ENCODE measurements at places on chromosomes 7 and 10.

GRCh38 chr10:35126530-35127288 lies at the start of gene CREM:
Gene CREM, plus strand, starts transcription at chr10:35126846. Its CDS starts 10,990 bp downstream, at chr10:35137836.
- DNase-seq, result peak; percentile 99

- no peak for DNase-seq
Measured at GRCh38 chr10:59266321-59266720, 89.9 kb downstream of the PHYHIPL start.

DNA sequence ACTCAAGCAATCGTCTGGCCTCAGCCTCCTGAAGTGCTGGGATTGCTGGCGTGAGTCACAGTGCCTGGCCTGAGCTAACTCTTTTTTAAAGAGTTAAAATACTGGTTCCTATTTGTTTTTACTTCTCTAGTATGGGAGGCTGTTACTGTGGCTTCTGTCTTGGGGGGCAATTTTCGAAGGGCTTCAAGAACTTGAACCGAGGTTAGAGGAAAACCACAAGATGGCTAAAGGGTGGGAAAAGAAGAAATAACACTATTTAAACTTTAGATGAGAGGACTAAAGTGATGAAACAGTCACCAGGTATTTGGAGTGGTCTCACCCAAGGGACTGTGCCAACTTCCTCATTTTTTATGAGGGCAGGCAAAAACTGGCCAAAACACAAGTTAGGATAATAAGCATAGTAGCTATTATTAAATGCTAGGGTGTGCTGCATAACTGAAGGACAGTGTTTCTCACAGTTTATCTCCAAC lies 17.8 kb downstream of the MET start:
- DNase-seq, result no peak

DNA sequence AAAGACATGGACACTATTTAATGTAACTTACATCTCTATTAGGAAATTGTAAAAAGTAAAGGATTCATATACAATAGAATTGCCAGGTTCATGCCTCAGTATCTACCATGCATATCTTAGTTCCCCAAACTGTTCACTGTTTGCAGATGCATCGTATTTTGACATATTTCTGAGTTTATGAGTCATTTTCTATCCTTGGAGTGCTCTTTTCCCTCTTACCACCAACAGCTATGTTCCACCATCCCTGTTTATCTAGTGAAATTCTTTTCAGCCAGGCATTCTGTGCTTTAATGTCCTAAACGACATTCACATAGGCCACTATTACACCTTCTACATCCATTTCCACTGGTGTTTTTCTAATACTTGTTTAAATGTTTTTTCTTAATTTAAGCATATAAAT lies 139.4 kb upstream of the HPS1 start:
- no peak for DNase-seq

DNA sequence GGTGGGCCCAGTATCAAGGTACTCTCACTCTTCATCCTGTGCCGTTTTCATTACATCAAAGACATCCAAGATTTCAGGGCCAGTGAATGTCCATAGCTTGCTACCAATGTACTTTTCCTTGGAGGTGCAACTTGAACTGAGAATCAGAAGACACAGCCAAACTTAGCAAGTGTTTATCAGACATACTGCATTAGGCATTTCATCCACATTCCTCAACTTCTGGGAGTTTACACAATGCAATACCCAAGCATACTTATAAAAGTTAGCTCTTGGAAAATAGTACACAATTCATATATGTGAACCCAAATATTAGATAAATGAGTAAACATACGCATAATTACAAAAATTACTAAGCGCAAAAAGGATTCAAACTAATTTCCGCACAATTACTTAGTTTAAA lies 216.3 kb upstream of the RHOBTB1 start:
- no peak for DNase-seq

- DNase-seq, result no peak
Measured at GRCh38 chr10:132457328-132458070, 60.5 kb downstream of the PWWP2B start.

- DNase-seq, result no peak
Measured at GRCh38 chr7:5452937-5453540, 29.4 kb upstream of the TNRC18 start.

DNA sequence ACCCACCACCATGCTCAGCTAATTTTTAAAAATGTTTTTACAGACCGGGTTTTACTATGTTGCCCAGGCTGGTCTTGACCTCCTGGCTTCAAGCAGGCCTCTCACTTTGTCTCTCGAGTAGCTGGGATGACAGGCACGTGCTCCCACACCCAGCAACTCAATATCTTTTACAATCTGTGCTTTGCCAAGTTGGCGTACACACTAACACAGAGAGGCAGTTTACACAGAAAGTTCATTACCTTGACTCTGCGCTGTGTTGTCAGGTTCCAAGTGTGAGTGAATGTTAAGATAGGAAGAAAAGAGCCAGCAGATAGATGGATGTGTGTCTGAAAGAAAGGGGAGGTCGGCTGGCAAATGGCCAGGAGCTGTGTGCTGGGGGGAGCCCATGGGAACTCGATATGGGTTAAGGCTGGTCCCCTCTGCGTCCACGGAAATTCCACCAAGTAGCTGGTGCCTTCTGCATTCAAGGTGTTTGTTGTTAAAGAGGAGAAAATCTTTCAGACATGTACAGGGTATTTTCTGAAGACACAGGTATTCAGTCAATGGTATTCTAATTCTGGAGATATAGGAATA lies 299.8 kb downstream of the CAMK1D start:
- DNase-seq, result no peak

- DNase-seq, result no peak
Measured at GRCh38 chr10:49837051-49837478, 74.9 kb upstream of the OGDHL start.

DNA sequence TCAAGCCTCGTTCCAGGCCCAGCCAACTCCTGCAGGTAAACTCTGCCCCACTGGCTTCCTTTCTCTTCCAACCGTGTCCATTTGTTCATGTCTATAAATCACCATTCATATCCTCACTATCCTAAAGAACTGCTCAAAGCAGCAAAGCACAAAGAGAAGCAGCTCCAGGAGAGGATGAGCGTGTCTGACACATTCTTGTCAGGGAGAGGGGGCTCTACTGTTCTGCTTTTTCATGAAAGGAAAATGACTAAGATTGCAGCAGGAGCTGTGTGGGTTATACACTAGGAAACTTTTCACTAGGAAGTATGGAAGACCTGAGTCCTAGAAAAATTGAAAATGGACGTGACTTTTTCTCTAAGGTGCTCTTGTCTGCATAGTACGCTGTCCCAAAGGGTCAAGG lies 16.7 kb downstream of the AGFG2 start:
- no peak for DNase-seq

DNA sequence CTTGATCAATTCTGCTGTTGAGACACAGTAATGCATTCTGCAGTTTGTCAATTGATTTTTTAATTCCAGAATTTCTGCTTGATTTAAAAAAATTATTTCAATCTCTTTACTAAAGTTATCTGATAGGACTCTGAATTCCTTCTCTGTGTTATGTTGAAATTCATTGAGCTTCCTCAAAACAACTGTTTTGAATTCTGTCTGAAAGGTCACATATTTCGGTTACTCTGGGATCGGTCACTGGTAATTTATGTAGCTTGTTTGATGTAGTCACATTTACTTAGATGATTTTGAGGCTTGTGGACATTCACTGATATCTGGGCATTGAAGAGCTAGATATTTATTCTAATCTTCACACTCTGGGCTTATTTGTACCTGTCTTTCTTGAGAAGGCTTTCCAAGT lies 67.2 kb upstream of the NME8 start:
- DNase-seq, result no peak

DNA sequence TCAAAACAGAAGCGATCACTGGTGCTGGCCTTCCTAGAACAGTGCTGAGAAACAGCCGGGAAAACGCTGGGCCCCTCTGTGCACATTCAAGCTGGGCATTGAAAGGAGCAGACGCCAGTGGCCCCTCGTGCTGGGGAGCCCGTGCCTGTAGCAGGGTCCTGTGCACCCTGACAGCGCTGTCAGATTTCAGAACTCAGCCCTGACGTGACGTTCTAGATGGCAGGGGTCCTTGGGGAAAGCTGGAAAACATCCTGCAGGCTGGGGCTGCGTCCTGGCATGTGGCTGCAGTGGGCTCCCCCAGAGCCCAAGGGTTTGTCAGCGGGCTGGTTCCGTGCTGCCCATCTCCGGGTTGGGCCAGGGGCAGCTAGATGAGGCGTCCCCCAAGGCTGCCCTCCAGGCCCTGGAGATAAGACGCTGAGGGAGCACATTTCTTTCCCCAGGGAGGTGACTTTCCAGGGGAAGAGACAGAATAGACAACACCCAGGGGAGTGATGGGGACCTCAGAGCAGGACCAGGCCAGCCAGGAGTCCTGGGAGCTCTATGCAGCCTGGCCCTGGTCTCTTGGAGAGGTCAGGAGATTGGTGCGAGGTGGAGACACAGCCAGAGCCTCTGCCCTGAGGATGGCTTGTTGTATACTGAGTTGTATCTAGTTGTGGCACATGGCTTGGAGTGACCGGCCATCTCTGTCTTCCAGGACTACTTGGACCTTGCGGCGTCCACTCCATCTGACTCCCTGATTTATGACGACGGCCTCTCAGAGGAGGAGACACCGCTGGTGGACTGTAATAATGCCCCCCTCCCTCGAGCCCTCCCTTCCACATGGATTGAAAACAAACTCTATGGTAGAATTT lies 12.1 kb upstream of the CSGALNACT2 start:
- no peak for DNase-seq

DNA sequence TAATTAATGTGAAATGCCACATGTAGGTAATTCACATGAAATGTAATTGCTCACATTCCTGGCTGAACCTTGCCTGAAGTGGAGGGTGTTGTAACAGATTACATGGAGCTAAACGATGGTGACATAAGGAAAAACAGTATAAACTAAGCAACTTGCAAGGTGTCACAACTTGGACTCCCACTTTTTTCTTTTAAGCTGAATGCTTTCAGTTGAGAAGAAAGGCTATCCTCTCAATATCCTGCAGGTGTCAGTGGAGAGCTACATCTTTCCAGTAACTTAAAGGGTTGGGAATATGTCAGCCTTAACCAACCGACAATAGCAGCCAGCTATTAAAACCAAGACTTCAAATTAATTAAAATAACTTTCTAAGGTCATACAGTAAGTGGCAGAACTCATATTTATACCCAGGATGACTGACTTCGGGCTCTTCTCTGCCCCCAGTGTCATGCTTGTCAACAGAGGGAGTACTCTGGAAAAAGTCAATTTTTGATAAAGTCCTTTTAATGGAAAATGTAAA lies 33.7 kb downstream of the NRBF2 start:
- DNase-seq, result no peak

DNA sequence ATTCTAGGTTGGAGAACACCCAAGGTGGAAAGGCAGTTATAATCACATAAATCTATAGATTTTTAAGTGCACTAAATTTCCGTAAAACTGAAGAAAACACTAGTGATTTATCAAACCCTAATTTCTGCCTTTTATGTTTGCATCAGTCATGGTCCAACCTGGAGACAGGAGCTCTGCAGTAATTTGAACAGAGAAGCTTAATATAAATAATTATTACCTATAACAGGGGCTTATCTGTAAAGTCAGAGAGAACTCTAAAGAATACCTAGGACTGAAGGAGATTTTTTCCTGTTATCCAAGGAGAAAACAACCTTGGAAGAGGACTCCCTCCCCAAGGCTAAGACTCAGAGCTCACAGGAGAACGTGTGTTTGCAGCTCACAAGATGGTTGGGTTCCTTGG lies 95.1 kb downstream of the MPP7 start:
- no peak for DNase-seq

GRCh38 chr7:157495594-157495993 lies 158.8 kb downstream of the DNAJB6 start:
- no peak for DNase-seq

- no peak for DNase-seq
Measured at GRCh38 chr7:127245607-127246006, 7.1 kb downstream of the GRM8 start.

DNA sequence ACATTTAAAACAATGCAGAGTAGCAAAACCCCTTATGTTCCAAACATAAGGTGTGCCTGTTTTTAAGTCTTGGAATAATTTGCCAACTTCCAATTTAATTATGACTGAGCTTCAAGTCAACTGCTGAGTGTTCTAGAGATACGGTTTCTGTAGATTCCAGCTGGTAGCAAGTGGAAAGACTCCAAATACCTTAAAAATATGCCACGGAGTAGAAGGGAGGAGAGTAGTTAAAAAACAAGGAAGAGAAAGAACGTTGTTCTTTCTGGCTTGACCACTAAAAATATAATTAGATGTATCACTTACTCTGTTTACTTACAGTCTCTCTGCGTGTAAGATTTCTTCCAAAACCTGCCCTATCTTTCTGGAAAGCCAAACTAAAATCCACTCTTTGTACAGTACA lies 24.5 kb upstream of the ABLIM1 start:
- DNase-seq, result no peak

DNA sequence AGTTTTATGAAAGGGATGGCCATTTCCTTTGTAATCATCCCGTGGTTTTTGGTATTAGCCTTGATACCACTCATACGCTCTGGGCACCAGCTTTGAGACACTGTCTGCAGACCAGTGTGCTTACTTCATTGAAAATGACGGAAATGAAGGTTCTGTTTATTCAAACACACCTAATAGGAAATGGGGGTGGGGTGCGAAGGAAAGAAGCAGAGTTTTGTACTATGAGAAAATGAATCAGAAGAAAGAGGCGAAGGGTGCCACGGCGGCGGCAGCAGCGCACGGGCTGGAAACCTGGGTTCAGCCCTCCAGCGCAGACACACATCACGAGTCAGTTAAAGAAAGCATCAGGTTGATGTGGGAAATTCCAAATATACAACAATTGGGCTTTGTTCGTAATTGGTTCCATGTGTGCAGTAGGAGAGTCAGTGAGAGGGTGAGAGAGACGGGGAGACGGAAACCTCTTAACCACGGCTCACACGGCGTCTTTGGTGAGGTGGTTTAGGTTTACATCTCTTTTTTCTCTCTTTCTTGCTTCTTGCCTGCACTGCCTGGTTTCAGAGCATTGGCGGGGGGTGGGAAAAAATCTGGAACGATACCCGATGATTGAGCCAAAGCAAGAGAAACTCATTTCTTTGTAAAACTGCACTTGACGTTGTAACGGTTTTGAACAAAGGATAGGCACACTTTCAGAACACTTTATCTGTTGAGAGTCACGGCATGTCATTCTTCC lies 321.2 kb downstream of the FRMD4A start:
- peak; percentile 71 for DNase-seq

DNA sequence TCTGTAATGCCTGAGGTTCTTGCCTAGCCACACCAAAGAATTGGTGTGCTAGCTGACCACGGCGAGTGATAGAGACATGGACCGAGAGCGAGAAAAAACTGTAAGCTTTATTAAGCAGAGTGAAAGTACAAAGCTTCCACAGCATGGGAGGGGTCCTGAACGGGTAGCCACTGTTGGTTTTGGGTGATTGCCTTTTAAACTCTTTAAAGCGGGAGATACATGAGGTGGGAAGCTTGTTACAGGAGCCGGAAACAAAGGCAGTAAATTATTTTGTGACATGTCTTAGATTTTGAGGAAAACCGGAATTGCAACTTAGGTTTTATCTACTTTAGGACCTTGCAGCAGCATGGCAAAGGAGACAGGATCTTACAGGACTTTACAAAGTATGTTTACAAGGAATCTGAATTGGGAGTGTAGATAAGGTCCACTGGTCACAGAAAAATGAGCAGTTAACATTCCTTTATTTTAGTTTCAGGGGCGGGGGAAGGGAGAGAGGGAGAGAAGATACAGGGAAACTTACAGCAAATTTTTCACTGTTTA lies 252.7 kb upstream of the MBL2 start:
- no peak for DNase-seq

GRCh38 chr7:38432080-38432479 lies 158.6 kb upstream of the TARP start:
- no peak for DNase-seq

Measured in stimulated activated CD8-positive, alpha-beta memory T cell treated with anti-CD3 and anti-CD28 coated beads, Interleukin-7, amount 100 ng/mL, for 4 hours (primary cell).